Left cardiac atrium (tissue), 4 donors: ENCODE measurements at places on chromosomes 5 and 9. TPM values are rescaled to one million over a fixed set of nuclear protein-coding genes. Genes with fewer than 3 reads are reported as not detected.

GRCh38 chr5:131952301-131952857 lies 6.9 kb upstream of the MEIKIN start:
- DNase-seq, result no peak

DNA sequence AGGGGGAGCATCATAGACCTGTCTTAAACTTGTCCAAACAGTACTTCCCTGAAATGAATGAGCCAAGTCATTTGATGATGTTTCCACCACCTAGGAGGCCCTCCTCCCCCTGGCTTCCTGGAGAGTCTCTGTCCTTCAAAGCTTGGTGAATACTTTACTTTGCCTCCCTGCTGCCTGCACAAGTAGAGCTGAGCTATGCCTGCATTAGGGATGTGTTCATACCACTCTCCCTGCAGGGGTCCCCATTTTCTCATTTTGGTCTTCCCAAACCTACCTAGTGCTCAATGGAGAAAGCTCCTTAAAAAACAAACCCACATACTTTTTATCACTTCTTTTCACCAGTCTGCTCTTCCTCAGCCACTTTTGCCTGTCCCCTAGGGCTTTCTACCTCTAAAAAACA lies 7.7 kb downstream of the CCNI2 start:
- DNase-seq, result no peak

- DNase-seq, result no peak
These were observed 369.5 kb downstream of the TAF11L14 start for GRCh38 chr5:18003784-18004183.

- no peak for DNase-seq
These were observed 19.7 kb downstream of the PTTG1 start for GRCh38 chr5:160441311-160441781.

CFAP77 gene
- total RNA-seq, result 2.4 TPM

DOCK8 gene
- total RNA-seq, result 5.5 TPM
